ENCODE measurements at places on chromosomes 6 and 20.

DNA sequence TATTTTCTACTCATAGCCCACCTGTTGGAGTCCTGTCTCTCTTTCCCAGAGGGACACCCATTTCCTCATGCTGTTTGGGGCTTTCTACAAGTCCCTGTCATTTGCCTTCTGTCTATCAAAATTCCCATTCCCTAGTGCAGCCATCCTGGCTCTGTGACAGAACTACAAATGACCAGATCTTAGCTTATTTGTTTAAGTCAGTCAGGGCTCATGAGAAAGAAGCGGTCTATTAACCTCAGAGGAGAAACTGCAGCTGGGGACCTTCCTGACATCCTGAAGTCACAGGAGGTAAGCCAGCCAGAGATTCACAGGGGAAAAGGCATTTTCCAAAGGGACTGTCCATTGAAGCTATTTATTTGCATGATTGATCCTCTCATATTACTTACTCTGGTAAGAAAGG is 1.7 kb upstream of the COL9A1 start:
- DNase-seq: no peak

DNA sequence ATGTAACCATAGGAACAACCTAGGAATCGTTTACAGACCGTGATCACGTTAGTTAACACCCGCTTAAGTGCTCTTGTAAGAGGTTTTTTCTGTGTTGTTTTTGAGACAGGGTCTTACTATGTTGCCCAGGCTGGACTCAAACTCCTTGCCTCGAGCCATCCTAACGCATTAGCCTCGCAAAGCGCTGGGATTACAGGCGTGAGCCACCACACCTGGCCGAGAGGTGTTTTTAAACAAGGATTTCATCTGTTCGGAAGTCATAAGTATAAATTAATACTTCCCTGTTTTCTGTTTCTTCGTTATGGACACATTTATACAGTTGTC is 727 bp downstream of the MRS2 start:
- no peak for DNase-seq

- no peak for DNase-seq
These were observed 280.9 kb downstream of the PACRG start for GRCh38 chr6:163008626-163009025.

- no peak for DNase-seq
These were observed 8.4 kb downstream of the PSMA7 start for GRCh38 chr20:62134735-62135231.

- DNase-seq: no peak
These were observed 3.2 kb downstream of the TNFRSF6B start for GRCh38 chr20:63699466-63700198.

DNA sequence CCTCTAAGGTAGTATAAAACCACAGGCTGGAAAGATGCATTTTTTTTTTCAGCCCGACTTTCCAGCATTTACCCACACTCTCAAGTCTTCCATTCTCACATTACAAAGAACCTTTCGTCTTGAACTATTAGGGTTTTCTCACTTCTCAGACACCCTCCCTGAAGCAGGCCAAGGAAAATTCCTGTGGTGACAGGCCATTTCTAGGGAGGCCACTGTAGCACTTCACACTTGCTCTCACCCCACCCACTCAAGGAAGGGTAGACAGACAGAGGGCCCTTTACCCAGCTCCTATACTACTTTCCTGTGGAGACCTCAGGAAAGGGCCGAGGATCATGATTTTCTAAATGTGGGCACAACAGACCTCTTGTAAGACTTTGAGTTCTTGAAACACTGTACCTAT is 27.7 kb downstream of the KCNS1 start:
- no peak for DNase-seq

GRCh38 chr20:14450256-14450655 is 112.8 kb upstream of the FLRT3 start:
- no peak for DNase-seq

DNA sequence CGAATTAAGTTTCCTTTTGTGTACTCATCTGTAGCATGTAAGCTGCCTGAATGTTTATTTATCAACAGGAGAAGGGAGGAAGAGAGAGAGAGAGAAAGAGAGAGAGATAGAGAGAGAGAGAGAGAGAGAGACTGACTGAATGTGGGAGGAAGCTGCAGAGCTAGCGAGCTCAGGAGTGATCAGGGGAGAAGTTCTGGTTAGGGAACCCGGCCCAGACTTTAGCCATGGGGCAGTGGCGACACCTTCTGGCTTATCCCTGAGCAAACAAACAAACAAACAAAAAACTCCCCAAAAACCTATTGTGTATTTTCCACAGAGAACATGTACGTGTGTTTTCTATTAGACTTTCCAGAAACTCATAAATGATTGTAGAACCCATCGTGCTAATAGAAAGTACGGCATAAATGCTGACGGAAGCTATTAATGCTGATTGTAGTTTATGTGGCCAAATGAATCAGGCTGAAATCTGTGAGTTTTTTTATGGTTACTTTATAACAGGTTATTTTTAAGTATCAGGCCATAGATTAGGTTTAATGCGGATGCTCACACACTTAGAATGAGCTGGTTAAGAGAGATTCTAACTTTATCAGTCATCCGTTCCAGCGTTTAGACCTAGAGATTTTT is 92.8 kb downstream of the CLIC5 start:
- peak; percentile 2 for DNase-seq

DNA sequence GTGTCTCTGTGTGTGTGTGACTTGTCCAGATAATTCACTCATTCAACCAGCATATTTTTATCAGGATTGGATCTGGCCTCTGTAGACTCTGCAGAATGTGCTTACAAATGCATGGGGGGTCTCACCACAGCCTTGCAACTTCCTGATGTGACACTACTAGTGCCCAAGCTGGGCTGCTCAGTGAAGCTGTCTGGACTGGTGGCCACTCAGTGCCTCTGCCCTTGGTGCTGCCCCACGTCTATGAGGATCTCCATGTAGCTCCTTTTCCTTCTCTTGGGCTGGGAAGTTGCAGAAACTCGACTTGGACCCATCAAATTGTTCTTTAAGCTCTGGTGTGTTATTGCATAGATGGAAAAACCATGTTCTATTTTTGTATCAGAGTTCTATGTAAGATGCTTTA is 75.8 kb downstream of the NRN1 start:
- DNase-seq: no peak

Measured in DMS153 (cell line).